Dermis microvascular lymphatic vessel endothelial cell (primary cell): ENCODE measurements at places on chromosomes 1 and 21.

- DNase-seq, result no peak
Measured at GRCh38 chr1:29676496-29676895, 440.2 kb downstream of the PTPRU start.

GRCh38 chr21:28310171-28310685 is 682.4 kb downstream of the LTN1 start:
- no peak for DNase-seq

DNA sequence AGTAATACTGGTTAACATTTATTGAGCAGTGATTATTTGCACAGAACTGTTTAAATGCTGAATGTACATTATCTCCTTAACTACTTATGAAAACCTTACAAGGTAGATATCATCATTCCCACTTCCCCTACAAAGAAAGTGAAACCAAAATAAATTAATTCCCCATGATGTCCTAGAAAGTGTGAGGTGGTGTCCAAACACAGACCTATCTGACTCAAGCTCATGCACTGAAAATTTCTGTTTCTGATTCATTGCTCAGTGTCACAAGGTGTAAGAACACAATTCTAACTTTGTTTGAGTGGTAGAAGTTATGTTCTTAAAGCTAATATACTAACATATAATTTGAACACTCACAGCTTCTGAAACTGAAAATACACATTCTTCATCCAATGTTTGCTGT is 178.7 kb downstream of the MRPL39 start:
- DNase-seq, result no peak

DNA sequence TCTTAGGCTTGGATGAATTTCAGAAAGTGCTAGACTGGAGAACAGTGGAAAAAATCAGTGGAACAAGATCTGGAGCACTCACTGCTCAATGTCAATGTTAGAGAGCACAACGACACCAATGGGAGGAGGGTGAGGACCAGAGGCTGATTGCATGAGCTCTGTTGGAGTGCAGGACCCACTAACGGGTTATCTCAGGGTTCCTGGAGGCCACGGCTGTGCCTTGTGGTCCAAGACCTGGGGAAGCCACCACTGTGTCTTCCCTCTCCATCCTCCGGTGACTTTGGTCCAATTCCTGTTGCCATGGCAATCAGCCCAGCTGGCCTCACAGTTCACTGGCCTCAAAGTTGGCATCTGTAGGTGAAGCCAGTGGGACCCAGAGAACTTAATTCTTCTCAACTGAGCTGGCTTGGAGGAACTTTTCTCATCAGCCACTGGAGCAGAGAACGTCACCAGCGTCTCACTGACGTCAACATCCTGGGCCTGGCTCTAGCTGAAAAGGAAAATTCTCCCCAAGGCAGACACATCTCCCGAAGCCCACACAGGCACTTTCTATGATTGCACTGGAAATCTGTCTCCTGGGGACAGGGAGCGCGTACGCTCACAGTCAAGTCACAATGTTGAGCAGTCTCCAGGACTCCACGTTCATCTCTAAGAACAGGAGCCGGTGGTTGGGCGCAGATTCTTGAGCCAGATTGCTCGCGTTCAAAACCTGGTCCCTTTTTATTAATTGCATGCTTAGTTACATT is 21.9 kb upstream of the GPR157 start:
- DNase-seq, result no peak

- DNase-seq, result no peak
Measured at GRCh38 chr1:109350655-109351054, 43.8 kb upstream of the MYBPHL start.

DNA sequence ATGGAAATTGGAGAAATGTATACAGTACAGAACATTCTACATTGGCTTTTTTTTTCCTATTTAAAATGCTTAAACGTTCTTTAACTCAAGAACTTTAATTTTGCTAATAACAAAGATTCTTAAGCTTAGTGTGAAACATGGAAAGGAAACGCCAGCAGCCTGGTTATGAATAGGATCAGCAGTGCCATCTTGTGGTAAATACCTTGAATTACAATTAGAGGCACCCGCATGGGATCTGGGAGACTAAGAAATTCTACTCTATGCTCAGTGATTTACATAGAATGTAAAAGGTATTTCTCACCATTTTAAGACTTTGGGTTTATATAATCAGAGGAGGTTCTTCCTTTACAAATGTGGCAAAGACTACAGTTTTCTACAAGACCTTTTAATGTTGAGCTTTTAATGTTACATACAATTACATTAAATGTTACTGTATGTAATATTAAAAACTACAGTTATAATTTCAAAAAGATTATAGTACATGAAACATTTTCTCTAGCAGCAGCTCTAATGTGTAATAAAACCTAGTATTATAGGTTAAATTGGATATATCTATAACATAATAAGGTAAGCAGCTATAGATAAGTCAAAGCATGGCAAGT is 32.1 kb upstream of the APOBEC4 start:
- DNase-seq, result peak; percentile 37

DNA sequence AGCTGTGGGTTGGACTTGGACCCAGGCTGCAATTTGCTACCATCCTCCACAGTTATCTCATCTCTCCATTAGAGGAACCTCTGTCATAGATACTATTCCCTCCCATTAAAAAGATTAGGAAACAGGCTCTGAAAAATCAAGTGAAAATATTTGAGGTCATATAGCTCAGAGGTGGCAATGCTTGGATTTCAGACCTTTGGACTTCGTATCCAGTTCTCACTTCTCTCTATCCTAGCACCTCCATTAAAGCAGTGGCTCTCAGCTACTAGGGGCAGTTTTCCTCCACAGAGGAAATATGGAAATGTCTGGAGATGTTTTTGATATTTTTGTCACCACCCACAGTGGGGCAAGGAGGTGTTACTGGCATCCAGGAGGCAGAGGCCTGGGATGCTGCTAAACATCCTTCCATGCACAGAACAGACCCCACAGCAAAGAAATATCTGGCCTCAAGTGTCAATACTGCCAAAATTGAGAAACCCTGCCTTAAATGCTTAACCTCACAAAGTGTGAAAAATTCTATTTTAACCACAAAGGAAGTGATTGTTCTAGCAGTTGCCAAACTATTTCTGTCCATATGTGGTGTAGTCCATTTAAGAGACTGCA is 54.1 kb downstream of the C8A start:
- DNase-seq, result no peak

GRCh38 chr1:87327376-87328271 is 1.1 kb upstream of the LMO4 start:
- no peak for DNase-seq

DNA sequence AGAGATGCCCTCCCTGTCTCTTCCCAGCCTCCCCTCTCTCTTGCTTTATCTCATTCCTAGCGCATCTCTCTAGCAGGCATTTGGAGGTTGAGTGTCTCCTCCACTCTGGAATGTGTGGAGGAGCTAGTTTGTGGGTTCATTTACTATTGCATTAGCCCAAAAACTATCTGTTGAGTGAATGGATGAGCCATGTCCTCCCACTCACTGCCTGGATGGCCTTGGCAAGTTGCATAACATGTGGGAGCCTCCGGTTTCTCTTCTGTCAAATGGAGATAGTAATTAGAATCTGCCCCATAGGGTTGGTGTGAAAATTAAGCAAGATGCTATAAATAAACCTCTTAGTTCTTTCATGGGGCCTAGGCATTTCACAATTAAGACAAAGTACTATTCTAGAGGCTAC is 181.8 kb downstream of the KAZN start:
- DNase-seq, result no peak

DNA sequence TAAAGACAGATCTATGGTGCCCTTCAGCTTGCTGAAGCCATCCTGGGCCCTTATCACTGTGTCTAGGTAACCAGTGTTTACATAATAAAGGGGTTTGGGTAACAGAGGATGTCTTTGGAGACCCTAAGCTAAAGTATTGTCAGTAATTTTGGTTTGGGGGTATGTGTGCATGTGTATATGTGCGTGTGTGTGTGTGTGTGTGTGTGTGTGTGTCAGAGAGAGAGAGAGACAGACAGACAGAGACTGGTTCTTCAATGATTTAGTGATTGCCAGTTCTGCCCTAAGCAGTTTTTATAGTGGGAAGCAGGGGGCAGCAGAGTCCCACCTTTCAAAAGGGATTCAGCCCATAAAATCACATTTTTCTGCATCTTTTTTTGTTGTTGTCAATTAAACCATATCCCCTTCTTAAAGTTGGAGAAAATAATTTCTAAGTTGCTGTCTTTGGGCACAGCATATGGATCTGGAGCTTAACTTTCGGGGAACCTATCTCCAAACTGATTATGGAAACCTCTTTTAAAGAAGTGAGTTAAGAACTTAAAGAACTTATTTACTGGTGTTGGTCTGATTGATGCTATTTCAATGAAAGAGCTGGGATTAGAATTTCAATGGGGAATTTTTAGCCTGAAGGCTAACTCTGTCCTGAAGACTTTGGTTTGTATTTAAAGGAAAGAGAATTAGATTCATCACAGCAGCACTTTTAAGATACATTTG is 51.1 kb downstream of the ZNF326 start:
- DNase-seq, result peak; percentile 5

GRCh38 chr21:44898851-44899767 is 21.6 kb downstream of the ITGB2 start:
- DNase-seq, result no peak

GRCh38 chr1:98896711-98897445 is 107.8 kb downstream of the PLPPR5 start:
- DNase-seq, result no peak

GRCh38 chr1:83839566-83840173 is 159.3 kb downstream of the TTLL7 start:
- no peak for DNase-seq

DNA sequence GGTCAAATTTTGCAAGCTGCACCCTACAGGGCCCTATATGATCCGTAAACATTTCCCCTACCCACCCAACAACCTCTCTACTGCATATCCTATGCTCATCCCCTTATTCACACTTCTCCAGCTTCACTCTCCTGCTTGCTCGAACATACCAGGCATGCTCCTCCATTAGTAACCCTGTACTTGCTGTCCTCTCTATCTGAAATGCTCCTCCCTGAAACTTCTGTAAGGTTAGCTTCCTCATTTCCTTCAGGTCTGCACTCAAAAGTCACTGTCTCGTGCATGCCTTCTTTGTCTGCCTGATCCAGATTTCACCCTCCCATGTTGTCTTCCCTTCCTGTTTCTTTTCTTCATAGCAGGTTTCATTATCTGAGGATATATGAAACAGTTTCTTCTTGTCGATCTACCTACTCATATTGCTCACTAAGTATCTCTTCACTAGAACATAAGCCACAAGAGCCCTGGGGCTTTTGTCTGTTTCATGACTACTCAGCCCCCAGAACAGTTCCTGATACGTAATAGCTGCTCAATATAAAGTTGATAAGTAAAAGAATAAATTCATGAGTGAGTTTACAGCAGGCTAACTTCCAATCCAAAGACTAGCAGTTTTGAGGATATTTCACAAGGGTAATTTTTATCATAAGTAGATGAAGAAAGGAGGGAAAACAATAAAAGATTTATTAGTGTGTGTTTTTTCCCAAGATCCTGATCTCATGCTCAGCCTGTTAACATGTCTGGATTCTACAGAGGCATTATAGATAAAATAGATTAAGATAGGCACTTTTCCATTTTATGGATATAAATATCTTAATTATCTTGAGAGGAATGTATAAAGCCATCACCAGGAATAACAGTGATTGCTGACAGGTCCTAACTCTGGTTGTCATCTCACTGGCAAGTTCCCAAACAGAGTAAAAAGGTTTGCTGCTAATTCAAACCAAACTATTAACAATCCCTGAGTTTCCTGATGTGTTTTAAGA is 392.5 kb upstream of the ESRRG start:
- no peak for DNase-seq

GRCh38 chr1:68049941-68050878 is at the start of gene DIRAS3:
Gene DIRAS3 (minus strand): TSS chr1:68050627. CDS start chr1:68047297, 3,330 bp downstream.
- DNase-seq, result no peak

DNA sequence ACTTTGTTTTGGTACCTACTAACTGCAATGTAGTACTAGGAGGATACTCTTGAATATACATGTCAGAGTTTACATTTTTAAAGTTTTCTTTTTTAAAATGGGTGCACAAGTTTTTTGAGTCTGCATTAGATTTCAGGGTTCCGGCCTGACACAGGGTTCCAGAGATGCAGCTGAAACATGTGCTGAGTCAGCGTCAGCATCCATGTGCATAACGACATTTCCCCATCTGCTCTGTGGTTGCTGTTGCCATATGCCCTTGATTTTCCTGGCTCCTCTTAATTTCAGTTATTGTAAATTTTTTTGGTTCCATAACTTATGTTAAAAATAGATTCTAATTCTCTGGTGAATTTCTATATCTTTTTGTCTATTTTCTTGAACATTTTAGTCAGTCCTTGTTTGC is 12.3 kb upstream of the METTL13 start:
- DNase-seq, result no peak

- DNase-seq, result no peak
Measured at GRCh38 chr1:236141447-236142252, 689 bp upstream of the GPR137B start.

DNA sequence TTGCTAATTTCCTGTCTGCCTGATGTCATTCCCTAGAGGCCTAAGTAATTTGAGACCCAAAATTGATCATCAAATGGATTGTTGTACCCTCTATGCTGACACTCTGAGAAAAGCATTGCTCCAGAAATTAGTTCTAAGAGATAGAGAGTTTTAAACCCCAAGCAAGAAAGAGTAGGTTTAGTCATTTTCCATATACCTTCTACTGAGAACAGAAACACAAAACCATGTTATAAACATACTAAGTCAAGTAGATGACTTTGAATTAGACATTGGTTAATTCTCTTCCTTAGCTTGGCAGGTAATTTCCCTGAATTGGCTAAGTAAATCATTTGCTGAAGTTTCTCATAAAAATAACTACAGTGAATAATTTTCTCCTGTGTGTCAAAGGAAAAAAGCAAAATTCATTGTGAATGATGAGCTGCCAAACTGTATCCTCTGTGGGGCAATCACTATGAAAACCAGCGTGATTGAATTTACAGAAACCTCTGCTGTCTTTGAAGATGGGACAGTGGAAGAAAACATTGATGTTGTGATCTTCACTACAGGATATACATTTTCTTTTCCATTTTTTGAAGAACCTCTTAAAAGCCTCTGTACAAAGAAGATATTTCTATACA is 20.1 kb downstream of the FMO4 start:
- DNase-seq, result no peak

DNA sequence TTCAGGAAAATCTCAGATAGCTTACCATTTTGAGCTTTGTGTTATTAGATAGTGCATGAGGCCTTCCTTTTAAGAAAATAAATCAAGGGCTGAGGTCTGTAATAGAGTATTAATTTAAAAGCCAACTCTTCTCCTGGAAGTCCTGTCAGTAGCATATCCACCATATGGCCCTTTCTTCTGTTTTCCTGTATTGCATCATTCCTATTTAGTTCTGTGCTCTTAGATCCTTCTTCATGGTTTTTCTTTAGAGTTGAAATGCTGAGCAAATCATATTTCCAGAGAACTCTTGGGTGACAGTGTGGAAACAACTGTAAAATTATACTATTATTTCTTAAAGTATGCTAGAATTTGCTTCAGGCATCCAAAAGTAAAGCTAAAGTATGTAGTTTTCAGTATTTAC is 91.7 kb downstream of the TTC3 start:
- DNase-seq, result no peak
